DMS79 (cell line): ENCODE measurements at places on chromosomes 12 and 14.

DNA sequence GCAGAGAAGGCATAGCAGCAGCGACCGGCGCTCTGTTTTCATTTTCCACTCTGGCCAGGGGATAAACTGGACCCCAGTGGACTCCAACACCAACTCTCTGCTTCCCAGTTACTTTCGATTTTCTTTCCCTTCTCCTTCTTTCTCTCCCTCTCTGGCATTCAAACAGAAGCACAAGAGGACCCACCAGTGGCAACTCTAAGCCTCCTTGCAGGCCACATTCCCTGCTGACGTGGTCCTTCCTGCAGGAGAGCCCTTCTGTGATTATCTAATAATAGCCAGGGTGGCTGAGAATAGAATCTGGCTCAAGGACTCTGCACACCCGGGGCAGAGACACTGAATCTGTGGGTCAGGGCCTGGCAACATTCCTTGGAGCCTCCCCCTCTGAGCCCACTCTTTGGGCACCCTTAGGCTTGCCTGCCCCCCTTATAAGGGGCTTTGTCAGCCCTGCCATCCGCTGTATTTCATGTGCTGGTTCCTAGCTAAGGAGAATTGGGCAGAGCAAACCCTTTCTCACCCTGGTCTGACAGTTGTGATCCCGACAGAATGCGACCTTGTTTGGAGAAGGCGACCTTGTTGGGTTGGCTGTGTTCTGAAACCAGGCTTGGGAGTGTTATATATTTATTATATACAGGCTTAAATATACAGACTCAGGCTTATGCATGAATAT, 8.2 kb upstream of the HOXC6 start:
- DNase-seq = no peak

DNA sequence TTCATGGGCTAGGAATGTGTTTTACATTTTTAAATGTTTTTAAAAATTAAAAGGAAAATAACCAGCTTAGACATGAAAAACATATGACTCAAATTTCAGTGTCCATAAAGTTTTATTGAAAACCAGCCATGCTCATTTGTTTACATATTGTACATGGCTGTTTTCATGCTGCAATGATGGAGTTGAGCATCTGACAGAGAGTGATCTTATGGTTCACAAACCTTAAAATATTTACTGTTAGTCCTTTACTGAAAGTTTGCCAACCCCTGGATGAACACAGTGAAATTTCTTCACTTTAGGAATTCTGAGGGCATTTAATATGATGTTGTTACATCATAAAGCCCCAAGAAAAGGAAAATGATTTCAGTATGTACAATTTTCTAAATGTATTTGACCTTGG, 16.1 kb downstream of the RASSF9 start:
- no peak for DNase-seq

GRCh38 chr12:104877103-104877705, 80.9 kb downstream of the SLC41A2 start:
- peak; percentile 14 for DNase-seq

DNA sequence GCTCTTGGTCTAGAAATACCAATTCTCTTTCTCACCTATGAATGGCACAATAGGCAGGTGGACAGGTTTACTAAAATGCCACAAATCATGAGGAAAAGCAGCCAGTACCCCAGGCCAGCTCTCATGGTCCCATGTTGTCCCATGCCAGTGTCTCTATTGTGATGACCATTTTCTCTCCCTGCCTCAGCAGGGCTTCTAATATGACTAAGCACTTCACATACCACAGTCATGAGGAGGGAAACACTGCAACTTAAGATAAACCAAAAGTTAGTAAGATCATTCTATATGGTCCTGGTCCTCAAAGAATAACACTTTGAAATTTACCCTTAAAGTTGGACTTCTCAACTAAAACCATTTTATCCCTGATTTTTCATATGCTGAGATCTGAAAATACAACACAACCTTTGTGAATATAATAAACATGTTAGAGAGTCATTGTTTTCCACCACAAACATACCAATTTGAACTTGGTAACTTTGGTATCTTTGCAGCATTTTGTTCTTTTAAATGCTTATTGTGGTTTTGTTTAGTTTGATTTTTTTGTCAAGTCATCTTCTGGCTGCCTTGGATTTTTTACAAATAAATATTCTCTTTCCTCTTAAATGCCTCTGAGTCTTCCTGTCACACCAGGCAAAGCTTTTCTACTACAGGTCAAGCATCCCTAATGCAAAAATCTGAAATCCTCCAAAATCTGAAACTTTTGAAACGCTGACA, 3.6 kb downstream of the TTC5 start:
- DNase-seq = no peak

GRCh38 chr14:93788543-93789227, 400 bp upstream of the PRIMA1 start:
- peak; percentile 57 for DNase-seq

GRCh38 chr12:52649066-52649465, 2.9 kb downstream of the KRT2 start:
- DNase-seq = no peak

DNA sequence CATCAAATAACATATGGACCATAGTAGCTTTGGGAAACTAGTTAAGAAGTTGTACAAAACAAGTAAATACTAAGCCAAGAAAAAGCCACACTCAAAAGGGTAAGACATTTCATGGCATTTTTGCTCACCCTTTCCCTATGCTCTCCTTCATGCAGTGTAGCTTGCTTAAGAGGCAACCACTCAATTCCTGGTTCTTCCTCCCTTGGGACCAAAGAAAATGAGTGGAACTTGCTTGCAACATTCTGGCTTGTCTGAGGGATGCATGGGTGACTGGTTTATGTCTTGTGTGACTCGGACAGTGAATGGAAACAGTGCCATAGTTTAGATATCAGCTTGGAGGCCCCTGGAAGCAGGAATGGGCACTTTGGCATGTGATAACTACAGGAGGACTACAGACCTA, 252.0 kb upstream of the ARID2 start:
- no peak for DNase-seq

- no peak for DNase-seq
Observed at GRCh38 chr12:59940631-59941342, 345.0 kb downstream of the SLC16A7 start.

- no peak for DNase-seq
Observed at GRCh38 chr14:76974365-76974764, 54.1 kb downstream of the IRF2BPL start.

GRCh38 chr12:123058481-123058880, 78.0 kb downstream of the ARL6IP4 start:
- peak; percentile 98 for DNase-seq
